ENCODE measurements at places on chromosomes 1 and 21.

GRCh38 chr1:51576085-51576444 lies 40.8 kb upstream of the OSBPL9 start:
- DNase-seq = no peak

GRCh38 chr1:174800216-174800851 lies 199.4 kb upstream of the CACYBP start:
- peak; percentile 7 for DNase-seq

DNA sequence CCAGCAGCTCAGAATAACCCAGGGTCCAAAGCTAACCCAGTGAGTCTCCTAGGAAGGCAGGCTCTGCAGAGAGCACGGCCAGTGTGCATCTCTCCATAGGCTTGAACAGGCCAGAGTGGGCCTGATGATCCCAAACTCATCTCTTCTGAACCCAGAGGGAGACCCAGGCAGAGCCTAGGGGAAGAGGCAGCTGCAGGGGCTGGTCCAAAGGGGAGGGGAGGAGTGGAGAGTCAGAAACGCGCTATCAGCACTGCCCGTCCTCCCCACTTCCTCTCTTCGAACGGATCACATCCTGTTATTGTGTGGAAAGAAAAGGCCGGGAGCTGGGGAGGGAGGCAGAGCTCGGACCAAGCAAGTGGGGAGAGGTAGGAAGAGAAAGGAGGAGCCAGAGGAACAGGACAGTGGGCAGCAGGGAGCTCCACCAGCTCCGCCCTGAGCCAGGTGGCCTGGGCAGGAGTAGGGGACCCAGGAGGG lies 20.2 kb downstream of the TAL1 start:
- no peak for DNase-seq

DNA sequence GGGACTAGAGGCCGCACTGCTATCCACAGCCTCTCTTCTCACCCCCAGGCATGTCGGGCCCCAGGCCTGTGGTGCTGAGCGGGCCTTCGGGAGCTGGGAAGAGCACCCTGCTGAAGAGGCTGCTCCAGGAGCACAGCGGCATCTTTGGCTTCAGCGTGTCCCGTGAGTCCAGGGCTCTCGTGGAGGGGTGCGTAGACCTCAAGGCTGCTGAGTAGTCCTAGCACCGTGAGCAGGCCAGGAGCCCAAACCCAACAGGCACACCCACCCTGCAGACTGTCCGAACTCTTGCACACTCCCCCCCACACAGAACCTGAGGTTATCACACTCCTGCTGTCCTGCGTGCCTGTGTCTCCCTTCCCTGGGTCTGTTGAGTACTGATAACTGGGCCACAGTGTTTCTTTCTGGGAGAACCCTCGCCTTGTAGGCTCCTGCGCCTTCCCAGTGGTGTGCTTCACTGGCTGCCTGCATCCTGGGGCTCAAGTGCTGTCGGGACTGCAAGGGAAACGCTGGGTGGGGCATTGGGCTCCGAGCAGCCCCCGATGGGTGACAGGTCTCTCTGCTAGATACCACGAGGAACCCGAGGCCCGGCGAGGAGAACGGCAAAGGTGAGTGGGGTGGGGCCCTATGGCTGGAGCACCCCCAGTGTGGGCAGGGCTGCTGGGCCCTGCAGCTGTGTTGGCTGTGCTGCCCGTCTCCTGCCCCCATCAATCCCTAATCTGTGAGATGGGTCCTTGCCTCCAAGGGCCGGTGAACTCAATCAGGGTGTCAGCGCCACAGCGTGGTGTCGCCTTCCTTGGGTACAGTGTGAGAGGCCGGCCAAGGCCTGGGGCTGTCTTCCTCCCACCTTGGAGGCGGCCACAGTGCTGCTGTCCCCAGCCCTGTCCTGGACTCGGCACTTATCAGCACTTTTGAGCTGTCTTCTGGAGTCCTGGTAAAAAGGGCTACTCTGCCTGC lies 4.0 kb upstream of the GJC2 start:
- no peak for DNase-seq
